ENCODE measurements at places on chromosomes 4 and X. TPM values are rescaled to one million over a fixed set of nuclear protein-coding genes. Genes with fewer than 3 reads are reported as not detected.

The TKTL2 gene
- total RNA-seq = not detected

The GAGE1 gene
- 2.7 TPM for total RNA-seq

The ENAM gene
- total RNA-seq = not detected

The VCX gene
- total RNA-seq = 2.8 TPM

The C4orf46 gene
- total RNA-seq = 32.1 TPM

The PF4V1 gene
- total RNA-seq = not detected

The CMC4 gene
- total RNA-seq = 25.6 TPM

The WDR44 gene
- 6.2 TPM for total RNA-seq

The UGT2A1 gene
- not detected for total RNA-seq

The SSX7 gene
- not detected for total RNA-seq

The LGI2 gene
- total RNA-seq = 0.93 TPM

The KLB gene
- not detected for total RNA-seq

The SSX2 gene
- not detected for total RNA-seq

The PNMA3 gene
- total RNA-seq = not detected

The XAGE1A gene
- 1.0 TPM for total RNA-seq

The ODAPH gene
- total RNA-seq = not detected

The TLR1 gene
- total RNA-seq = 0.60 TPM

The CXorf65 gene
- not detected for total RNA-seq

The PAGE4 gene
- total RNA-seq = not detected

The VCX3B gene
- not detected for total RNA-seq

The ATP8A1 gene
- not detected for total RNA-seq

The SORCS2 gene
- 0.78 TPM for total RNA-seq

The ERCC6L gene
- 19.0 TPM for total RNA-seq

The MAGEA10 gene
- total RNA-seq = 0.86 TPM

The GAGE2A gene
- 16.7 TPM for total RNA-seq

The ZNF157 gene
- not detected for total RNA-seq

The CT45A2 gene
- not detected for total RNA-seq

The LPAR4 gene
- 0.07 TPM for total RNA-seq

The IGFBP7 gene
- total RNA-seq = 287 TPM

The UGT2A2 gene
- total RNA-seq = not detected

The CA5B gene
- total RNA-seq = 5.7 TPM
